ENCODE measurements at places on chromosomes 4 and X. TPM values are rescaled to one million over a fixed set of nuclear protein-coding genes. Genes with fewer than 3 reads are reported as not detected.

- peak; percentile 50 for DNase-seq
Observed at GRCh38 chrX:129771266-129771995, 8.3 kb upstream of the SASH3 start.

DNA sequence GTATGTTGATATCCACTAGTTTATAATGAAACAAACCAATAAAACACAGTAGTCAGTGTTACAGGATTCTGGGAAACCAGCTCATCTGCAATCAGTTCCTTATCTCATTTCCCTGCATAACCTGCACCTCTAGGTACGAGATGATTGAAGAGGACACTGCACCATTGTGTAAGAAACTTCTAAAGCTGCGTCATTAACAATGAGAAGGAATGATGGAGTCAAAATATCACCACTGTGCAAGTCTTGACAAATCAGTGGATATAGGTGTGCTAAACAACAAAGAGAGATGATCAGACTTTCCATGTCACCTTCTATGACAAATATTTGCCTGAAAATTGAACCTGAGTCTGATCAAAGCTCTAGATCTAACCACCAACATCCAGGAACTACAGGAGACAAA, 40.7 kb upstream of the DHX15 start:
- DNase-seq, result no peak

DNA sequence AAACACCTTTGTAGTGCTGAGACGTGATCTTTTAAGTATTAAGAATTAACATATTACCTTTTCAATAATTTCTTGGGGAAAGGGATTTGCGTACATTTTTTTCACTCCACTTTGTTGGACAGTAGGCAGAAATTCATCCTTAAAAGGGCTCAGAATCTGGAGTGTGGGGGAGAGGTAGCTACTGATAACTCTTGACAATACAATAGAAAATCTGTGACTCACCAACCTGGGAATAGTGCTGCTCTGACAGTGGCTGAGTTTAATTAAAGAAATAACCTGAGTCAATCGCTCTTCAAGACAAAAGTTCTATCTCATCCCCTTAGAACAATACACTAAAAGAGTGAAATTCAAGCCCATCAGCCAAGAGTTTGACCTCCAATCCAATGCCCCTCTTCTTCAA, 60.2 kb downstream of the SLC9A7 start:
- no peak for DNase-seq

DNA sequence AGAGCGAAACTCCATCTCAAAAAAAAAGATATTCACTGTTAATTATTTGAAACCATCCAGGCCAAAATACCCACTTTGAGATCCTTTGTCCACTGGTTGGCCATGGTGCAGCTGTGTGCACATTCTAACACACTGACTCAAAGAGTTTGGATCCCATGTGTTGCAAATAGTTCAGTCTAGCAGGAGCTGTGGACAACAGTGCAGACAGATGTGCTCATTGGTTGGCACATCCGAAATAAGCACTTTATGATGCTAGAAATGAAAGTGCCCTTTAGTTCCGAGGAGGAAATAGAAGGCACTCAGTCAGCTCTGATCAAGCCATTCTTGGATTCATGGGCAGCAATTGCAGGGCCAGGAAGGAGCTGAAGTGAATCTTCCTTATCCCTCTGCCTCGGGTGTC, 63.0 kb upstream of the TMEM150C start:
- no peak for DNase-seq

DNA sequence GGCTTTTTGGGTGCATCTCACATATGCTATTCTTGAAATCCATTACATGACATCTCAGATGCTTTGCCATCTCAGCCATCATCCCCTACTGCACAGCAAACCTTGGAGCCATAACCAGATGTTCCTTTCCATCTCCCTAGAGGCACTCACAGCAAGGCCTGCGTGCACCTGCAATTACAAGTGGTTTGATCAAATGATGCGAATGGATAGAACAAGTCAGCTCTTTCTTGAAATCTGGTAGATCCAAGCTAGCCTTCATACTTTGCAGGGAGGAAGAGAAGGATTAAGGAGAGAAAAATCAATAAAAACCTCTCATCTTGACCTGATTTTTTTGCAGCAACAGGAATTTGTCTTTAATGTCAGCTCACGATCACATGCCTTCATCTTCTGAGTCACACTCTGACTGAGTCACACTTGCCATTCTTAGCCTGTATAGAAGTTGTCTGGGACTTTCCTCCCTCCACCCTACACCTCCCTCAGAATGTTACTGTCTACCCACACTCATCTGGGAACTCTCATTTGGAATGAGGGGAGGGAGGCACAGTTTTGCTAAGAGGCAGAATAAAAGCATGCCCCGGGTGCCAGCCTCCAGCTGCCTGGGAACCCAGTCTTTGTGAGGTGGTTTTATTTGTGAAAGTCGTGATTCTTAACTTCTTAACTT, 11.9 kb upstream of the TRIML1 start:
- no peak for DNase-seq

DNA sequence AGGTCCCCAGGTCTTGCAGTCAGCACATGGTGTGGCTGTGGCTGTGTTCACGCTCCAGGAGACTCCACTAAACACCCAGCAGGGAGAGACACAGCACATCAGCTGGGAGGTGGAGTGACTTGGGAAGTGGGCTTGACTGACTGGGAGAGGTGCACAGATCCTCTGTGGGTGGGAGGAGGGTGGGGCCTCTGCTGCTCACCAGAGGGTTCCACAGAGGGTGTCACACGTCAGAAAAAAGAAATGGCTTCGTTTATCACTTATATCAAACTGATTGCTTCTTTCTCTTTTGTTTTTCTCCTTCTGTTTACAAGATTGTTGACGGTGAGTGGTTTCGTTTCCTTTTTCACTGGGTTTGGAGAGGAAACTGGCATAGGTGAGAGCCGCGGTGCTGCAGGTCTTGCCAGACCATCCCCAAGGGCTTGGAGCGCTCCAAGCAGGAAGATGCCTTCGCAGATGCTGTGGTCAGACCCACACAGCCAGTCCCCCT, 24.8 kb upstream of the FAM193A start:
- no peak for DNase-seq

- no peak for DNase-seq
Observed at GRCh38 chr4:128424527-128425497, 137.2 kb upstream of the PGRMC2 start.

DNA sequence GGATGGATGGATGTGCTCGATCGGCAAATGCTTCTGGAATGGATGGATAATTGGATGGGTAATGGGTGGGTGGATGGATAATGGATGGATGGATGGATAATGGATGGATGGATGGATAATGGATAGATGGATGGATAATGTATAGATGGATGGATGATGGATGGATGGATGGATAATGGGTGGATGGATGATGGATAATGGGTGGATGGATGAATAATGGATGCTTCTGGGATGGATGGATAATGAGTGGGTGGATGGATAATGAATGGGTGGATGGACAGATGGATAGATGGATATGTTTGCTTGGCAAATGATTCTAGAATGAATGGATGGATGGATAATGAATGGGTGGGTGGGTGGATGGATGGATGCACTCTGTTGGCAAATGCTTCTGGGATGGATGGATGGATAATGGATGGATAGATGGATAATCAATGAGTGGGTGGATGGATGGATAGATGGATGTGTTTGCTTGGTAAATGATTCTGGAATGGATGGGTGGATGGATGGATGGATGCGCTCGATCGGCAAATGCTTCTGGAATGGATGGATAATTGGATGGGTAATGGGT, 3.8 kb upstream of the SLC25A6 start:
- no peak for DNase-seq

GRCh38 chrX:129979207-129979920, 3.1 kb upstream of the BCORL1 start:
- no peak for DNase-seq

DNA sequence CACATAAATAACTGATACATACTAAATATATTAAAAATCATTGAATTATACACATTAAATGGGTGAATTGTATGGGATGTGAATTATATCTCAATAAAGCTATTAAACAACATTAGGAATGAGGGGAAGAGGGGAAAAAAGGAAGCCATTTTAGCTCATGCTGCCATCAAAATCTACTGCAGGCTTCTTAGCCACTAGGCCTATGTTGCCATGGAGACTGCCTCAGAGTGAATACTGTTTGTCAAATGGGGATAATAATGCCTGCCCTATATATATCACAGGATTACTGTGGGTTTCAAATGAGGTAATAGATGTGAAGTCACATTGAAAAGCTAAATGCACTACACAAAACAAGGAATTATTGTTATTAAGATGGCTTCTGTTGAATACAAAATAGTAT, 21.2 kb downstream of the TMEM255A start:
- DNase-seq, result no peak

DNA sequence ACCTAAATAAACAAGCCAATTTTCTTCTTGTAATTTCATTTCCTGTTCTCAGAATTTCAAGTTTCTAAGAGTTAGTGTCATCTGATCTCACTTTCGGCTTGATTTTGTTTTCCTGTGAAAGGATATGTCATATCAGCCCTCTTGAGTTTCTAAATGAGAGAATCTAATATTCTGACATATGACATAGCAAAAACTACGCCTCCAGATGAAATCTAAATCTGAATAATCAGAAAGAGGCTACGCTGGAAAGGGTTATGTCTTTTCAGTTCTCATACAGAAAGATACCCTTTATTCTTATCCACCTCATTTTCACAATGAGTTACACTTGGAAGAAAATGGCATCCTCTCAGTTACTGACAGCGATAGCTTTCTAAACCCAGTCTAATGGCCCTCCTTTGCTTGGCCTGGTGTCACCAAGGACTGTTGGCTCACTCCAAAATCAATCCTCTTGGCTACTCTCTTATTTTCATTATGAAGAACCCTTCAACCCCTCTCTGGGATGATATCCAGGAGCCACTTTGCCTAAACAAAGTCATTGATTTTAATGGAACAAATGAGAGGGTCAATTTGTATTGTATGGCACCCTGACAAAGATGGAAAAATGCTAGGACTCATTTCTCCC, 65.6 kb downstream of the ASB9 start:
- no peak for DNase-seq

GRCh38 chr4:95108883-95109421, 351.2 kb downstream of the BMPR1B start:
- no peak for DNase-seq

DNA sequence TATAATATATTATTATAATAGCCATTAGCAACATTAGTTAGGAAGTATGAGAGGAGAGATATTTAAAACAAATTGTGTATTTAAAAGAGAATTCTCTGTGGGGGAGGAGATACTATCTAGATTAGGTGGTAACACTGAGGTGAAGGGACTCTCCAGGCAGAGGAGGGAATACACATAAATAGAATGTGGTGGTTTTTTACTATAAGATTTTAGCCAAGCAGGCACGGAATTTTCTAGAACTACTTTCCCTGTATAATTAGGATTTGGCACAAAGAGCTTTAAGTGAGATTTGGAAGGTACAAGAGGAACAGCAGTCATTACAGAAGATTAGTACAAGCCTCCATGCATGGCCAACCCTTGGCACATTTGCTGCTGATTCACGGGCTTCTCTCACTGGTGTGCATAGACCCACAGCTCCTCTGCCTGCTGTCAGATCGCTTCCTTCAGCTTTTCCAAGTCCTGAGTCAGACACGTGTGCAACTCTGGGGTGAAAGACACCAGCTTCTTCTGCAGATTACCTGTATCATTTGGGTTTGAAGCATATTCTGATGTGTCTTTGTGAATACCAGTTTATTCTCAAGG, 685.5 kb downstream of the KCTD8 start:
- DNase-seq, result no peak

- DNase-seq, result no peak
Observed at GRCh38 chrX:13258725-13259124, 61.1 kb downstream of the ATXN3L start.

DNA sequence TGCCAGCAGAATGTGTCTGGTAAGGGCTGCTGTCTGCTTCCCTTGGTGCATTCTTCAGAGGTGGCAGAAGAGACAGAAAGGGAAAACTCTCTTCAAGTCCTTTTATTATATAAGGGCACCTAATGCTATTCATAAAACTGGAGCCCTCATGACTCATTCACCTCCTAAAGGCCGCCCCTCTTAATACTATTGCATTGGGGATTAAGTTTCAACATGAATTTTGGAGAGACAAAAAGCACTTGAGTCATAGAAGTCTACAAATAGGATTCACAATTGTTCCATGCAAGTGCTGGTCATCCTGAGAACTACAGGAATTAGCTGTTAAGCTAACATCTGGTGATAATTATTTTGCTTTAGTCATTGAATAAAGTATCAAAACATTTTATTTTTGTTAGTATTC, 349.5 kb downstream of the HS3ST1 start:
- no peak for DNase-seq

- DNase-seq, result no peak
Observed at GRCh38 chr4:173121076-173121561, 47.5 kb upstream of the GALNT7 start.

GRCh38 chr4:119493886-119494285, 134.7 kb downstream of the PDE5A start:
- DNase-seq, result no peak

- no peak for DNase-seq
Observed at GRCh38 chr4:134027931-134028330, 173.7 kb downstream of the PABPC4L start.

DNA sequence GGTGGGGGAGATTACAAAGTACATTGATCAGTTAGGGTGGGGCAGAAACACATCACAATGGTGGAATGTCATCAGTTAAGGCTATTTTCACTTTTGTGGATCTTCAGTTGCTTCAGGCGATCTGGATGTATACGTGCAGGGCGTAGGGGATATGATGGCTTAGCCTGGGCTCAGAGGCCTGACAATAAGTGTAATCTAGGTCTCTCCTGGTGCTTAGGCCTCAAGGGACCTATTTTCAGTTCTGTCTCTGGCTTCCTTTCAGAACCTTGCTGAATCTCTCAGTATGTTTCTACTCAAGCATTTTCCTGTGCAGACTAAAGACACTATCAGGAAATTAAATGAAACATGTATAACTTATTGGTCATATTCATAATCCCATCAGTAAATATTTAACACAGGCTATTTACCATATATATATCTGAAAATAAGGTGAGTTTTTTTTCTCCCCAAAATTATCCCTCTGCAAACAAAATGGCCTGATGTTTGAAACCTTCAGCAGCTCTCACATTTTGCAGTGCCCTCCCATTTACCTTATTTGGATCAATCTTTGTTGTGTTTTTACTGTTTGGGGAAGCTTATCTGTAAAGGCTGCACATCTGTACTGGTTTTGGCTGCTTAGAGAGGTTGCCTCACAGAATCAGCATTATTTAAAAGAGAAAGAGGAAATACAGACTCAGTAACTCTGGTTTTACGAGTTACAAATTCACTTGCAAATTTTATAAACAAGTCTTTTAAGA, 2.3 kb upstream of the ZCCHC4 start:
- no peak for DNase-seq

GRCh38 chrX:64191281-64192010, 14.1 kb downstream of the AMER1 start:
- no peak for DNase-seq

GRCh38 chr4:30811296-30811695, 91.1 kb downstream of the PCDH7 start:
- no peak for DNase-seq

GRCh38 chr4:123913598-123913997, 517.0 kb downstream of the SPRY1 start:
- DNase-seq, result no peak

- no peak for DNase-seq
Observed at GRCh38 chr4:743463-744211, 38.0 kb downstream of the PCGF3 start.

GRCh38 chr4:32022071-32022470, 1301.9 kb downstream of the PCDH7 start:
- no peak for DNase-seq

Gene PF4V1
- total RNA-seq, result not detected

Gene TBC1D8B
- total RNA-seq, result 2.3 TPM

Gene SPP1
- total RNA-seq, result not detected

Gene PDZD4
- total RNA-seq, result 1.2 TPM

Gene CPE
- not detected for total RNA-seq

Gene TKTL1
- total RNA-seq, result 0.56 TPM

Gene UGT2A1
- total RNA-seq, result not detected

Gene AP1S2
- total RNA-seq, result 23.8 TPM

Gene RBM46
- not detected for total RNA-seq

Gene CT83
- total RNA-seq, result not detected

Gene CSN1S1
- total RNA-seq, result not detected

All from activated naive CD4-positive, alpha-beta T cell treated with anti-CD3 and anti-CD28 coated beads, Interleukin-2, amount 50 U/mL, for 72 hours (primary cell).